Mucosa of descending colon (tissue), 3 donors: ENCODE measurements at places on chromosomes 5 and 9. TPM values are rescaled to one million over a fixed set of nuclear protein-coding genes. Genes with fewer than 3 reads are reported as not detected.

Gene PCDHGA2
- 3.8 TPM for total RNA-seq

Gene BARHL1
- total RNA-seq, result not detected

Gene SH3RF2
- 61.5 TPM for total RNA-seq

Gene TMEM215
- not detected for total RNA-seq

Gene PHF24
- total RNA-seq, result not detected

Gene REXO4
- 20.1 TPM for total RNA-seq

Gene GPBP1
- 74.0 TPM for total RNA-seq

Gene FBXO4
- 11.4 TPM for total RNA-seq

Gene C5
- total RNA-seq, result 3.8 TPM

Gene FBP1
- total RNA-seq, result 17.6 TPM

Gene TMC1
- 0.19 TPM for total RNA-seq

Gene ZNF367
- 2.6 TPM for total RNA-seq

Gene HIGD2A
- total RNA-seq, result 257 TPM
